CD8-positive, alpha-beta memory T cell (primary cell): ENCODE measurements at places on chromosomes 7 and 10. TPM values are rescaled to one million over a fixed set of nuclear protein-coding genes. Genes with fewer than 3 reads are reported as not detected.

PSD gene
- 2.5 TPM for total RNA-seq

NKX2-3 gene
- not detected for total RNA-seq

LRMDA gene
- total RNA-seq, result not detected

PRSS1 gene
- not detected for total RNA-seq

CABCOCO1 gene
- not detected for total RNA-seq

IL6 gene
- total RNA-seq, result 0.72 TPM

GRCh38 chr7:151306374-151306773 lies 35.2 kb upstream of the NUB1 start:
- H3K27me3 ChIP-seq, result peaks cover 4% of the 10 kb centered on the region
- H3K4me1 ChIP-seq, result peaks cover 4% of the 10 kb centered on the region
- H3K27ac ChIP-seq, result no peak overlapping the region

DNA sequence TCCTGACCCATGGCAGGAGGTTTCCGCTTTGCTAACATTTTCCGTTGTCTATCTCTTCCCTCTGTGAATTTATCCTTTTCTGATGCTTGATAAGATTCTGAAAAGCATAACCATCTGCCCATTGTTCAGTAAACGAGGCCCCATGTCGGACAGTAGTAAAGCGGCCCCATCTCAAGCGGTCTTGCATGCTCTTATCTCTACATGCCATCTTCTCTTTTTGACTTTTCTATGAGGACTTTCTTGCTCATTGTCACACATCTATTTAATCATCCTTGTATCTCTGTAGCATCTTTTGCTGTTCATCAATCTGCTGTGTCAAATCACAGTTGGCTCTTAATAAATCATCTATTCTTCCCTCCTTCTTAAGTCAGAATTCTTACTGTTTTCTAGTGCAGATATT lies 37.6 kb downstream of the ZNF248 start:
- no peak for DNase-seq
- H3K4me1 ChIP-seq, result no peaks in the 10 kb centered on the region
- H3K27ac ChIP-seq, result no peak overlapping the region
- no peaks in the 10 kb centered on the region for H3K36me3 ChIP-seq
- no peak overlapping the region for H3K4me3 ChIP-seq
- H3K27me3 ChIP-seq, result no peaks in the 10 kb centered on the region

DNA sequence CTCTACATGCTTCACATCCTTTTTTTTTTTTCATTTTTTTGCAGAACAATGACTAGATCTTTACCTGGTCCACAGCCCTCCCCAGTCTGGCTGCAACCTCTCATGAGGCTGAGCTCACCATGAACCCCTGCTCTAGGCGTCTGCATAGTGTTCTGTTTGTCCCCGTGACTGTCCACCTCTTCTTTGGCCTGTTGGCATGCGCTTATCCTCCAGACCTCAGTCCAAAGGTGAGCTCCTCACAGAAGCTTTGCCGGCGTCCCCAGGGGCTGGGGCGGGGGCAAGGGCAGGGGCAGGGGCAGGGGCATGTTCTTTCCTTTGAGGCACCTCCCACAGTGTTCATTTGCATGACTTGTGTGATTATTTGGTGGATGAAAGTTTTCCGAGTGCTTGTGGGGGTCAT lies 218.4 kb upstream of the ZNF32 start:
- no peak for DNase-seq
- H3K4me1 ChIP-seq, result no peaks in the 10 kb centered on the region
- no peak overlapping the region for H3K4me3 ChIP-seq
- H3K36me3 ChIP-seq, result no peaks in the 10 kb centered on the region
- no peaks in the 10 kb centered on the region for H3K27me3 ChIP-seq

GRCh38 chr10:112791447-112791846 lies 158.6 kb upstream of the TCF7L2 start:
- no peak overlapping the region for H3K27ac ChIP-seq
- no peaks in the 10 kb centered on the region for H3K27me3 ChIP-seq
- H3K4me1 ChIP-seq, result no peaks in the 10 kb centered on the region
- H3K36me3 ChIP-seq, result no peaks in the 10 kb centered on the region
- no peak overlapping the region for H3K4me3 ChIP-seq

DNA sequence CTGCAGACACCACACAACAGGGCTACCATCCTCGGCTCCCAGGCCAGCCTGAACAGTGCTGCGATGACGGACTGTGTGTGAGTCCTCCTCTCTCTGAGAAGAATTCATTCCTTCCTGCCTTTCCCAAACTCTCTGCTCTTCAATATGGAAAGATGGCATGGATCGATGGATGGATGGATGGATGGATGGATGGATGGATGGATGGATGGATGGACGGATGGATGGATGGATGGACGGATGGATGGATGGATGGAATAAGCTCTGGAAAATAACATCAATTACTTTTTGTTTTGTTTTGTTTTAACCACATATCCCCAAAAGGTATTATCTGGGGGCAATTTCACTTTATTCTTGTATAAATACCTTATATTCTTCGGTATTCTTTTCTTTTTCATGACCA lies 151.9 kb downstream of the AKR1D1 start:
- no peaks in the 10 kb centered on the region for H3K36me3 ChIP-seq
- no peak overlapping the region for H3K27ac ChIP-seq
- no peaks in the 10 kb centered on the region for H3K4me1 ChIP-seq
- no peak for DNase-seq
- H3K27me3 ChIP-seq, result no peaks in the 10 kb centered on the region

DNA sequence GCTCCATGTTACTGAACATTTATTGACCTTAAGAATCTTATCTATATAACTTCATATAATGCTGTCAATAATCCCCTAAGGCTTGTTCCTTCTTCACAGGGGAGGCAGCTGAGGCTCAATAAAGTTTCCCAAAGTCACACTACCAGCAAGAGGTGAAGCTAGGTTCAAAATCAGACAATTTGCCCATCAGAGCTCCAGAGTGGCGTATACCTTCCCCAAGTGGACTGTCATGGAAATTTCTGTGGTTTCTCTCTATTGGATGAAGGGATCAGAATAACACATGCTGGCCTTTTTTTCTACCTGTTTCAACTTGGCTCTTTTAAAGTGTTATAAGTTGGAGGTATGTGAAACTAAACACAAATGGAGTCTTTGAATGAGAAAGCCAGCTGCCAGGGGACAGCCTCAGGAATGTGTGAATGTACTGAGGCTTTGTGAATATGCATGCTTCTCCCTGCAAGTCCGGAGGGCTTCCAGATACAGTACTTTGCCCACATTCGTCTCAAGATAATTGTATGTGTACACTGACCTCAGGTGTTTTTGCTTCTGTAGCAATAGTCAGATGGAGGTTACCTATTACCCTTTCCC lies 656.3 kb upstream of the CELF2 start:
- no peak overlapping the region for H3K27ac ChIP-seq
- H3K4me1 ChIP-seq, result no peaks in the 10 kb centered on the region
- H3K4me3 ChIP-seq, result no peak overlapping the region
- DNase-seq, result no peak

GRCh38 chr7:80039251-80039884 lies 95.3 kb upstream of the GNAI1 start:
- H3K27ac ChIP-seq, result no peak overlapping the region
- H3K27me3 ChIP-seq, result no peaks in the 10 kb centered on the region
- no peaks in the 10 kb centered on the region for H3K36me3 ChIP-seq
- no peak for DNase-seq
- no peaks in the 10 kb centered on the region for H3K4me1 ChIP-seq

- no peak overlapping the region for H3K4me3 ChIP-seq
- H3K4me1 ChIP-seq, result no peaks in the 10 kb centered on the region
- H3K27me3 ChIP-seq, result no peaks in the 10 kb centered on the region
- no peak overlapping the region for H3K27ac ChIP-seq
Observed at GRCh38 chr10:31381766-31382316, 62.8 kb downstream of the ZEB1 start.

DNA sequence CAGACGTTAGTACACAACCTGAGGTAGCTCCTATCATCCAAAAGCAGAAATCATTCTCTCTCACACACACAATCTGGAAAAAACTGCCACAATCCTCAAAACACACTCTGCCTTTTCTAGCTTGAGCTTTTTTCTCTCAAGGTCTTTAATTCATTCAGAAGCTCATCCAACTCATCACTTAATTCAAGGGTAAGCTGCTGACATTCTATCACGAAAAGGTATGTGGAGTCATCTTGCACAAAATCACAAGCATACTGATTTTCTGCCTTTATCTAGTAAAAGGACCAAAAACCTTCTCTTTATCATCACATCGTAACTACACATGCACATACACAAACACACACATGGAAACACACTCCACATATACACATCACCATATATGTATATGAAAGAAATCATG lies 32.0 kb downstream of the DOCK4 start:
- no peak overlapping the region for H3K4me3 ChIP-seq
- no peaks in the 10 kb centered on the region for H3K36me3 ChIP-seq
- H3K4me1 ChIP-seq, result no peaks in the 10 kb centered on the region
- H3K27ac ChIP-seq, result no peak overlapping the region
- DNase-seq, result no peak

DNA sequence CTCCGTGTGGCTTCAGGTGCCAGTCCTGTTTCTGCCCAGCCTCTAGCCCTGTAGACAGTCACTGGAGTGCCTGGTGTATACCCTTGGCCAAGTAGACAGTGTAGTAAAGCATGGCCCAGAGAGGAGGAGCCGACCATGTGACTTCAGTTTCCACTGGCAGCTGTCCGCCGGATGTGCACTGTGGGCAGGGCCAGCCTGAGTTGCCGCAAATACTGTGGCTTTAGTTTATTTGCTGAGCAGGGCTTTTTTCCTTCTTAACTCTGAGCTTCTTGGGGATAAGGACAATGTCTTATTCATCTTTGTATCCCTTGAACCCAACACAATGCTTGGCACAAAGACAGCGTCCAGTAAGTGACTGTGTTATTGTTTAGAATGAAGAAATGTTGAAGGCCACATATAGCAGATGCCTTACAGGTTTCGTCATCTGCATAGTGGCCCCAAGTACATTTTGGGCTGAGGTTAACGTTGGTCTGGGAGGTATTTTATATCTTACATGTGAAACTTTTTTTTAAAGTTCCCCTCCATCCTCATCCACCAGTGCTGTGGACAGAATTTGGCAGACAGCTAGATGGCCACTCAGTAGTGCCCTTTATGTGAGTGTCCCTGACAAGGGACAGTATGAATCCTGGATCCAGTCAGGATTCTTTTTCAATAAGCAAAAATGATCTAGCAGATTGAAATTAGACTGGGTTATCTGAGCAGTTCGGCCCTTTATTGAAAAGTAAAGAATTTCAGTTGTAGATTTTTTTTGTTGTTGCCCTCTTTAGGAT lies 40.6 kb downstream of the CYP17A1 start:
- peak; percentile 7 for DNase-seq
- H3K4me3 ChIP-seq, result no peak overlapping the region
- peaks cover 21% of the 10 kb centered on the region for H3K4me1 ChIP-seq

GRCh38 chr10:1473874-1474273 lies 263.5 kb downstream of the ADARB2 start:
- no peaks in the 10 kb centered on the region for H3K36me3 ChIP-seq
- no peaks in the 10 kb centered on the region for H3K4me1 ChIP-seq
- H3K27ac ChIP-seq, result no peak overlapping the region

DNA sequence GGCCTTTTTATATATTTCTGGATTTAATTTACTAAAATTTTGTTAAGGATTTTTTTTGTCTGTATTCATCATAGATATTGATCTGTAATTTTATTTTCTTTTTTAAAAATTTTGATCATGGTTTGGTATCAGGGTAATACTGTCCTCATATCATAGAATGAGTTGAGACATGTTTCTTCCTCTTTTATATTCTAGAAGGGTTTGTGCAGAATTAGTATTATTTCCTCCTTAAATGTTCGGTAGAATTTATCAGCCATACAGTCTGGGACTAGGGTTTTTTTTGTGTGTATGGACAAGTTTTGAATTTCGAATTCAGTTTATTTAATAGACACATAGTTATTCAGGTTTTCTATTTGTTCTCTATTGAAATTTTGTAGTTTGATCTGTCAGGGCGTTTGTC lies 54.0 kb downstream of the SHOC2 start:
- H3K27me3 ChIP-seq, result no peaks in the 10 kb centered on the region
- H3K27ac ChIP-seq, result no peak overlapping the region
- H3K4me1 ChIP-seq, result no peaks in the 10 kb centered on the region
- no peak overlapping the region for H3K4me3 ChIP-seq
- no peaks in the 10 kb centered on the region for H3K36me3 ChIP-seq

- no peaks in the 10 kb centered on the region for H3K4me1 ChIP-seq
- H3K27ac ChIP-seq, result no peak overlapping the region
- no peak overlapping the region for H3K4me3 ChIP-seq
- H3K27me3 ChIP-seq, result no peaks in the 10 kb centered on the region
- no peaks in the 10 kb centered on the region for H3K36me3 ChIP-seq
Observed at GRCh38 chr7:98841179-98841997, 28.4 kb downstream of the TMEM130 start.

- H3K4me3 ChIP-seq, result no peak overlapping the region
- DNase-seq, result no peak
- H3K27ac ChIP-seq, result no peak overlapping the region
Observed at GRCh38 chr7:134832367-134832766, 52.9 kb downstream of the CALD1 start.

- DNase-seq, result no peak
- no peaks in the 10 kb centered on the region for H3K27me3 ChIP-seq
- H3K36me3 ChIP-seq, result no peaks in the 10 kb centered on the region
Observed at GRCh38 chr10:120480848-120481247, 23.8 kb downstream of the PLPP4 start.

DNA sequence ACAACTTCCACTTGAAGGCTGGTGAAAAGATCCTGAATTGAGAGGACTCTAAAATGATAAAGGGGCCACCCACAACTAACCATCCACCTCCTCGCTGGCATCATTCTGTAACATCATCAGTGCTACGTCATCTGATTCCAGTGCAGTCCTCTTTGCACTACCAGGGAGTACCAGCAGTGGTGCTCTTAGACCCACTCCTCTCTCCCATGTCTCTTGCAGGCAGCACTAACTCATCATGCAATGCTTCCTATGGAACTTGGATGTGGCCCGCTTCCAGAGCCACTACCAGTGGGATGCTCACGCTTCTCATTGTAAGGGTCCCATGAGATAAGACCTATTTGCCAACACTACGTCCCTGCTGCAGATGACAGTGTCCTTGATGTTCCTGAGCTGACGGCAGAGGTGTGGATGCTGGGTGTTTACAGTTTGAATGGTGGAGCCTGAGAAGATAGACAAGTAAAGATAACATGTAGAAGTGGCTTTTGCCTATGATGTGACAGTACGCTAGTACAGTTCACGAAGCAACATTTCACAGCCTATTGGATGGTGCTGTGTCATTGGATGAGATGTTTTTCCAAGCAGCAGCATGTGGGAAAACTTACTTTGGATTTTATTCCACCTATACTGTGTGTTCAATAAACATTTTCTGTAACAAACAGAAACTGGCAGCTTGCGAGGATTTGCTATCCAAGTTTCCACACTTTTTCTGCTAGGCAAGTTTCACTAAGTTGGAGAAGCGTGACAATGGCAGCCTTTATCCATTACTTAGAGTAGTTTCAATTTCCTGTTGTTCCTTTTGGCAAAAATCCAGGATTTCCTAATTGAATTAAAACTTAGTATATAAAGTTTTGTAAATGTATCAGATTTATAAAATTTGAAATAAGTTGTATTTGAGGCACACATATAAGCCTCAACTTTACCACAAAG lies 35.8 kb upstream of the COBL start:
- no peak for DNase-seq
- H3K27me3 ChIP-seq, result no peaks in the 10 kb centered on the region
- H3K36me3 ChIP-seq, result no peaks in the 10 kb centered on the region
- no peak overlapping the region for H3K27ac ChIP-seq
- H3K4me3 ChIP-seq, result no peak overlapping the region

GRCh38 chr7:47150497-47151260 lies 431.2 kb downstream of the TNS3 start:
- H3K27ac ChIP-seq, result no peak overlapping the region
- H3K4me3 ChIP-seq, result no peak overlapping the region
- DNase-seq, result no peak
- H3K36me3 ChIP-seq, result no peaks in the 10 kb centered on the region

- no peak overlapping the region for H3K27ac ChIP-seq
- H3K4me1 ChIP-seq, result peaks cover 24% of the 10 kb centered on the region
- H3K4me3 ChIP-seq, result no peak overlapping the region
- no peak for DNase-seq
- peaks cover 6% of the 10 kb centered on the region for H3K27me3 ChIP-seq
Observed at GRCh38 chr10:114095559-114096337, 52.1 kb downstream of the ADRB1 start.
